ENCODE measurements at places on chromosomes 6 and 20.

GRCh38 chr6:38407192-38407591, 232.5 kb downstream of the BTBD9 start:
- DNase-seq = no peak

- DNase-seq = no peak
Observed at GRCh38 chr6:169159331-169159730, 94.3 kb downstream of the THBS2 start.

DNA sequence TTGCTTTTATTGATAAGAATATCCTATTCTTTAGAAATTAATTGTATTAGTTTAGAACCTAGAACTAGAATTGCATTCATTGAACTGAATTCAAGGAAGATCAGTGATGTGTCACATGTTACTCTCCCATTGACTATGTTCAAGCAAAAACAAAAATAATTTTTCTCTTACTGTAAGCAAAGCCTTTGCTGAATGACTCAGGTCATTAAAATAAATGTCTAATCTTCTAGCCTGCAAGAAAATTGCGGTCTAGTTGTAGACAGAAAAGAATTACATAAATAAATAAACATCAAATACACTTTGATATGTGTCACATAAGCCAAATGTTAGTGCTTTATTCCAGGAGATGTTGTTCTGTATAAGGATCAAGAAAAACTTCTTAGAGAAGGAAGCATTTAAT, 387.9 kb downstream of the ADGRB3 start:
- DNase-seq = no peak

DNA sequence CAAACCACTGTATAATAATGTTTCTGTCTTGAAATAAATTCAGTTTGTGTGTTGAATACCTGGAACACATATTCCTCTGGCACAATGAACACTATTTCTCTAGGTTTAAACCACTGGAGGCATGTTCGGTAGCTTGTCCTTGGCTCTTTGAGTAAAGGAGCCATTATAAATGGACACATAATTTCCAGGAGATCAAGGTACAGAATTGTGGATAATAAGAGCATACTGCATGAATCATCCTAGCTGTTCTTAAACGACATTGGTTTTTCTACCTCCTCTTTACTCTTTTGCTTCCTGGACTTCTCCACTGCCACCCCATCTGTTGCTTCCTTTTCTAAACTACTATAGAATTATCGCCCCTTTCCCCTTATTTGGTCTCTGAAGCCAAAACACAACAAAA, 1.2 kb downstream of the CENPW start:
- no peak for DNase-seq

DNA sequence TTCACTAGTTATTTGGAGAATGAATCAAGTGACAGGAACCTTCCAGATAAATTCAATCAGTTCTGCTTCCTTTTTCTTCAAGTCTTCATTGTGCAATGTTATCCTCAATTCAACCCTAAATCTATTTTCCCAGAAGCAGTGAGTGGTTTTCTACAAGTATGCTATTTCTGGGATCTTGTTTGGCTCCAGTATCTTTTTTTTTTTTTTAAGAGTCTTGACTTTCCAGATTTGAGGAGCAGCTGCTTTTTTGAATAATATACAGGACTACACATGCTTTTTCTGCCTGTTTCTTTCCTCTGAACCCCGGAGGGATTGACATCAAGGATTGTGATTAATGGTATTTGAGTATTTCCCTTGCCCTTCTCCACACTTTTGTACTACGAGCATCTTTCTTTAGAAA, 339.2 kb upstream of the JAG1 start:
- no peak for DNase-seq

GRCh38 chr6:169724494-169725124, at the start of gene PHF10:
TSS of gene PHF10 (minus strand) at chr6:169724500. CDS start at chr6:169723931, 569 bp downstream.
- peak; percentile 80 for DNase-seq

GRCh38 chr20:59738851-59739250, 134.5 kb downstream of the PHACTR3 start:
- DNase-seq = no peak

DNA sequence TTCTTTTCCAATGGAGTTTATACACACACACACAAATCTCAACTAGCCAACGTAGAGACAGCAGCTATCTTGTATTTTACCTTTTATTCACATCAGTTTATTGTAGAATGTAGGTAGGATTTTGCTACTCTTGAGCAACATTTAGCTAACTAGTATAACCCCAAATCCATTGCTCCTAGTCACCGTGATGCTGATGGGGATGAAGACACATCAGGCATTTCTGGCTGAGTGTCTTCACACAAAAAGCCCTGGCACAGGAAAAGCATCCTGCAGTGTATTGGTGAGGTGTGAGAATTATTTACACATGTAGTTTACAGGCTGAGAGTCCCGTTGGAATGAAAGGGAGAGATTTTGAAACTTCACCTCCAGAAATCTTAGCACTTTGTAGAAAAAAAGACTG, 65.9 kb upstream of the FBXL4 start:
- no peak for DNase-seq

DNA sequence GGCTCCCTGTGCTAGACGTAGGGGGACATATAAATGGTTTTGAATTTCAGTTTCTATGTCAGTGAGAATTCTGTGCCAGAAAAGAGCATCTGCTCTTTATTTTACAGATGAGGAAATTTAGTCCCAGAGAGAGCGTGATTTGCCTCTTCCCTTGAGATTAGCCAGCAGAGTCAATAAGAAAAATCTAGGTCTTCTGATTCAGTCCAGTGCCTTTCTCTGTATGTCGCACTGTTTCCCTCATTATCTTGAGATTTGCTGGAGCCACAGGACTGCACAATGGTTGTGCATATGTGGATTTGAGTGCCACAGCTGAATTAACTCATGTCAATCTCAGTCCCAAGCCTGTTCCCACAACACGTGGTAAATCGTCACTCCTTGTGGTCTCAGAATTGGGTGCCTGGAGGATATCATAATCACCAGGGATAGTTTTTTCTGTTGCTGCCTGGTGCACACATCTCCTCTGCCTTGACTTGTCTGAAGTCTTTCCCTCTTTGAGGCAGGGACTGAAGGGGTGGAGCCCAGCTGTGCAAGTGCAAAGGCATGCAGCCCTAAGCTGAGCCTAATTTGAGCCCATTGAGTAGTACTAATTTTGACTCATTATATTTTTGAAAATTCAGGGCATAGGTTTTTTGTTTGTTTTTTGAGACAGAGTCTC, 276.7 kb downstream of the SOX4 start:
- DNase-seq = no peak

DNA sequence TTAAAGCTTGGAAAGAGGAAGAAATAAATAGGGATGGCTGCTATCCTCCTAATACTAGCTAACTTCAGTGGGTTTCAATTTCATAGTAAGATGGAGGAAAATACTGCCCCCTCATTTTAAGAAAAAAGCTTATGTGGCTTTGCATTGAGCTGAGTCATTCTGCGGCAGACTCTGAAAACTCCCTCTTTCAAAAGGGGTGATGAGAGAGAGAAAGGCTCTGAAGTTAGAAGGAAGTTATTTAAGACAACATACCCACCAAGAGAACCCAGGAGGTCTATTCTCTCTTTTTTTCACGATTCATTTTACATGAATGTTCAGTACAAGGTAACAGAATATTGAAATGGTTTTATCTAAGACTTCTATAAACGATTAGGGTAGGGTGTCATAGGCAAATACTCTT, 4.5 kb downstream of the PRDM13 start:
- no peak for DNase-seq

- peak; percentile 78 for DNase-seq
Observed at GRCh38 chr6:168071620-168072019, 7.4 kb downstream of the FRMD1 start.

GRCh38 chr20:24597051-24597450, 127.6 kb downstream of the SYNDIG1 start:
- DNase-seq = no peak

- no peak for DNase-seq
Observed at GRCh38 chr20:15020845-15021244, 683.4 kb upstream of the FLRT3 start.

GRCh38 chr20:25309395-25310267, 61.7 kb downstream of the PYGB start:
- DNase-seq = no peak

GRCh38 chr20:23625236-23625964, 12.4 kb downstream of the CST3 start:
- no peak for DNase-seq

- no peak for DNase-seq
Observed at GRCh38 chr6:37799263-37799644, 20.3 kb upstream of the ZFAND3 start.

DNA sequence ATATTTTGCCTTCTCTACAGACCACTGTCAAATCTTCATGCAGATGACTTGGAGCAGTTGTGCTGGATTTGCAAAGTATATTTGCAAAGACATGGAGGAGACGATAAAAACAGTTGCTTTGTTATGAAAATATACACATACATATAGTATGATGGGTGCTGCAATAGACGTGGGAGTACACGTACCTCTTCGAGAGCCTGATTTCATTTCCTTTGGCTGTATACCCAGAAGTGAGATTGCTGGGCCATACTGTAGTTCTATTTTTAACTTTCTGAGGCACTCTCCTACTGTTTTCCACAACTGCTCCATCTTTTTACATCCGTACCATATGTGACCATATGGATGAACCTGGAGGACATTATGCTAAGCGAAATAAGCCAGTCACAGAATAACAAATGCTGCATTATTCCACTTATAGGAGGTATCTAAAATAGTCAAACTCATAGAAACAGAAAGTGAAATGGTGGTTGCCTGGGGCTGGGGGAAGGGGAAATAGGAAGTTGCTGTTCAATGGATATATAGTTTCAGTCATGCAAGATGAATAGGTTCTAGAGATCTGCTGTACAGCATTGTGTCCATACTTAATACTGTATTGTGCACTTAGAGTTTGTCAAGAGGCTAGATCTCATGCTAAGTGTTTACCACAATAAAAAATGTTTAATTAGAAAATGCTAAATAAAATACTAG, 223.8 kb downstream of the HAO1 start:
- no peak for DNase-seq

DNA sequence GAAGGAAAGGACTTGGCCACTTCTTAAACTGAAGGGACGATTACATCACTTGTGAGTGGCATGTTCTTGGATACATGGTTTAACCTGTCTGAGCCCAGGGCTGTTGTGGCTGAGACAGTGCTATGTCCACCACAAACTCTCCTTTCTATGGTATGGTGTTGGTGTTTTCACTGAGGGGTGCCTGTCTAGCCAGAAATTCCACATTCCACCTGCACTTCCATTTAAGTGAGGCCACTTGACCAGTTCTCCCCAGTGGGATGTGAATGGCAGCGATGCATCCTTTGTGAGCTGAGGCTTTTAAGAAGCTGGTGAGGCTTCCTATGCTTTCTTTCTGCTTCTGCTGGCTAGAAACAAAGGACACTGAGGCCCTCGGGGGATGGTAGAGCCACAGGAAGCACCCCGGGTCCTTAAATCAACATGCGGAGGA, 151.4 kb upstream of the CHD6 start:
- DNase-seq = peak; percentile 60

GRCh38 chr20:52129611-52130010, 62.0 kb downstream of the ZFP64 start:
- no peak for DNase-seq

DNA sequence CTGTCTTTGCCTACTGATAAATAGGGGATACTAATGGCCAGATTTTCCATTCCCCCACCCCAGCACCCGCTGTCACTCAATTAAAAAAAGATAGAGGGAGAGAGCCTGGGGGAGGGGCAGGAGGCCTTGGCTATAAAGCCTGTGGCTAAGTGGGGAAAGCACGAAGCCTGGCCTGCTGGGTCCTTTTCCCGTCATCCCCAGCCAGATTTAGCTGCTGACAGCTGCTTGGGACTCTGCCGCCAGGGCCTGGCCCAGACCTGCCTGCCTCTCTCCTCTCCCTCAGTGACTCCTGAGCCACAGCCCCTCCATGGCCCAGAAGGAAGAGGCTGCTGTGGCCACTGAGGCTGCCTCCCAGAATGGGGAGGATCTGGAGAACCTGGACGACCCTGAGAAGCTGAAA, at the start of gene APOBEC2:
Gene APOBEC2 (plus strand): TSS at position 162 of the 400 bp plus-strand sequence. CDS start 146 bp downstream, at position 308.
- DNase-seq = no peak

- no peak for DNase-seq
Observed at GRCh38 chr6:4274382-4275082, 139.2 kb upstream of the ECI2 start.

- DNase-seq = no peak
Observed at GRCh38 chr20:33819456-33819855, 8.3 kb downstream of the CHMP4B start.

- DNase-seq = no peak
Observed at GRCh38 chr20:49984426-49985153, 1.8 kb downstream of the SNAI1 start.

DNA sequence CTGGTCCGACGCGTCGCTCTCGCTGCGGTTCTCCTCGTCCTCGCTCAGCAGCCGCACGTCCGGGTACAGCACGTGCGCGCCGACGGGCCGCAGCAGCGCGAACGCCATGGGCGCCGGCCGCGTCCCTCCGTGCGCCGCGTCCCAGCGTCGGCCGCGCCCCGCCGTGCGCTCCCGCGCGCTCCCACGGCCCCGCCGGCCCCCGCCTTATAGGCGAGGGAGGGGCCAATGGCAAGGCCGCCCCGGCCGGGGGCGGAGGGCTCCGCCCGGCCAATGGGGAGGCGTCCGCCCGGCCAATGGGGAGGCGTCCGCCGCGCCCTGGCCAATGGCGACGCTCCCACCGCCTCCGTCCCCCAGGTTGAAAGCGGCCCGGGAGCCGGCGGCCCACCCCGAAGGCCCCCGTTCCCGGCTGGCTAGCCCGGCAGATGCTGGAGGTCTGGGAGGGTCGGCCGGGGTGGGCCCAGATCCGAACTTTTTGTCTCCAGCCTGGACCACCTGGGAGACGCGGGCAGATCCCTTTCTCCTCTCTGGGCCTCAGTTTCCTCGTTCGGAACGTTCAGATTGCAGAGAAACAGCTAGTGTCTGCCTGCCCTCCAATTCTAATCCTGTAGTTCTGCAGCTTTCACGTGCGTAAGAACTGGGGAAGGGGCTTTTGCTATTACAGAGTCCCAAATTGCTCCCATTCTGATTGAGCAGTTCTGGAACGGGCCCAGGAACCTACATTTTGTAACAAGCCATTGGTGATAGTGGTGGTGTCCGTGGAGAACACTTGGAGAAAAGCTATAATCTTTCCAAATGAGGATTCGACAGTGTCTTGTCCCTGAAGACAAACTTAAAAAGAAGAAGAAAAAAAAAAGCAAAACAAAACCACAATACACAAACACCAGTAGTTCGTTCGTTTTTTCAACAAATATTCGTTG, at the start of gene TCF15:
Gene TCF15 (minus strand): TSS at position 180 of the 917 bp plus-strand sequence. CDS start 72 bp downstream, at position 108.
- peak; percentile 72 for DNase-seq

- DNase-seq = no peak
Observed at GRCh38 chr20:8073024-8073832, 53.7 kb upstream of the TMX4 start.
